ENCODE measurements at places on chromosomes 13 and 19.
A peak's percentile ranks its signal among the peaks of the same experiment; 100 is the strongest.

- no peak for DNase-seq
Measured at GRCh38 chr19:12899891-12900518, 9.0 kb downstream of the GCDH start.

- DNase-seq: peak; percentile 19
Measured at GRCh38 chr19:43316591-43317319, 36.7 kb upstream of the CD177 start.

DNA sequence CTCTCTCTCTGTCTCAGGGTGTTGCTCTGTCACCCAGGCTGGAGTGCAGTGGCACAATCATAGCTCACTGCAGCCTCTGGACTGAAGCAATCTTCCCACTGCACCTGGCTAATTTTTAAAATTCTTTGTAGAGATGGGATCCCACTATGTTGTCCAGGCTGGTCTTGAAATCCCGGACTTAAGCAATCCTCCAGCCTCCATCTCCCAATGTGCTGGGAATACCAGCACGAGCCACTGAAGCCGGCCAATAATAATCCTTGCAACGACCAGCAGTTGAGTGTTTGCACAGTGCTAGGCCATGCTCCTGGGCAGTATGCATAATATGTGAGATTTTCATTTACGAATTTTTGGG is 640 bp upstream of the EPOR start:
- DNase-seq: no peak

- DNase-seq: no peak
Measured at GRCh38 chr19:43700395-43701000, 15.4 kb upstream of the IRGC start.

DNA sequence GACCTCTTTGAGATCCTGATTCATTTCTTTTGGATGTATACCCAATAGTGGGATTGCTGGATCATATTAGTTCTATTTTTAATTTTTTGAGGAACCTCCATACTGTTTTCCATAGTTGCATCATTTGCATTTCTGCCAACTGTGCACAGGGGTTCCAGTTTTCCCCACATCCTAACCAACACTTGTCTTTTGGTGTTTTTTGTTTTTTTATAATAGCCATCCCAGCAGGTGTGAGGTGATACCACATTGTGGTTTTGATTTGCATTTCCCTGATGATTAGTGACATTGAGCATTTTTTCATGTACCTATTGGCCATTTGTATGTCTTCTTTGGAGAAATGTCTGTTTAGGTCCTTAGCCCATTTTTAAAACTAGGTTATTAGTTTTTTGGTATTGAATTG is 18.8 kb upstream of the GPR183 start:
- no peak for DNase-seq

GRCh38 chr19:42461700-42462324 is 19.1 kb upstream of the CXCL17 start:
- DNase-seq: no peak

GRCh38 chr13:97141564-97142005 is 80.5 kb upstream of the MBNL2 start:
- peak; percentile 88 for DNase-seq

DNA sequence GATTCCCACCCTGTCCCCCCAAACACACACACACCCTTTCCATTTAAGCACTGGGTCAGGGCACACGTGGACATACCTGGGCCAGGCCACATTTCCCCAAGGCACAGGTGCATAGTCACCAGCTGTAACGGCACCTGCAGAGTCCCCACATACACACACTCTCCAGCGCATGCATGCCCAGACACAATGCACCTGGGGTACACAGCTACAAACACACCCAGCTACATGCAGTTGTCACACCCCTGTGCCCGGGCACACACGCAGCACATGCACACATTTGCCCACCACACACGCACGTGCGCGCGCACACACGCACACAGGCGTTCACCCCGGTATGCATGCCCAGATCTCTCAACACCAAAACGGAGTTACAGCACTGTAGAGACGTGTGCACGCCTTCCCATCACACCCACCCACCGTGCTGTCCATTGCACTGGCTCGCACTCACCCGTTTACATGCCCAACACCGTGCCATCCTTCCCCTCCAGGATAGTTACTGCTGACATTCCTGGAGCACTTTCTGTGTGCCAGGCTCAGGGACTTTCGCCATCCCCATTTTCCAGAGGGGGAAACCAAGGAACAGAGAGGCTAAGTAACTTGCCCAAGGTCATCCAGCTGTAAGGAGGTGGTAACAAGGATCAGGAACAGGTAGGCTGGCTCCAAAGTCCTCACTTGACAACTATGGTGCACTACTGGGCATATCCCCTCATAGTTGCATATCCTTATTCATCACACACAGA is 749 bp upstream of the SHANK1 start:
- DNase-seq: no peak

DNA sequence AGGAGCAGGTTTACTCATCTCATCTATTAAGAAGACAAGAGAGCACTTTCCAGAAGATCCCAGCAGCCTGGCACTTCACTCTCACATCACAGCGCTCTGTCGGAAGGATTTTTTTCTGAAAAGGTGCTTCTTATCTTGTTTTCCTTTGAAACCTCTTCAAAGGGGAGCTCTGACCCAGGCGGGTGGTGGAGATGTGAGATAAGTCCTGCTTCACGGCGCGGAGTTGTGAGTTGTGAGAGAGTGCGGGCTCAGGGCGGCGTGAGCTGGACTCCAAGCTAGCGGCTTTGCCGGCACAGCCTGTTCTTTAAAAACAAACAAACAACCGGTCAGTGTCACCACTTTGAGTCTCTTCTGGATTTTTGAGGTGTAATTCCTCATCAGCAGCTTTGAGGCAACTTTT is 169.0 kb upstream of the ARGLU1 start:
- no peak for DNase-seq

- DNase-seq: no peak
Measured at GRCh38 chr13:90956031-90956430, 391.5 kb upstream of the MIR17HG start.

GRCh38 chr13:20526664-20527063 is 1.0 kb upstream of the CRYL1 start:
- DNase-seq: no peak

GRCh38 chr13:35855531-35856019 is 275.6 kb downstream of the DCLK1 start:
- DNase-seq: peak; percentile 80
